ENCODE measurements at places on chromosomes 13 and 19.
A peak's percentile ranks its signal among the peaks of the same experiment; 100 is the strongest.

GRCh38 chr13:75934889-75935288, 298.8 kb downstream of the LMO7 start:
- DNase-seq, result no peak

GRCh38 chr19:45883881-45884681, 1.9 kb downstream of the IRF2BP1 start:
- no peak for DNase-seq

GRCh38 chr13:53622456-53622855, 593.8 kb downstream of the OLFM4 start:
- DNase-seq, result no peak

DNA sequence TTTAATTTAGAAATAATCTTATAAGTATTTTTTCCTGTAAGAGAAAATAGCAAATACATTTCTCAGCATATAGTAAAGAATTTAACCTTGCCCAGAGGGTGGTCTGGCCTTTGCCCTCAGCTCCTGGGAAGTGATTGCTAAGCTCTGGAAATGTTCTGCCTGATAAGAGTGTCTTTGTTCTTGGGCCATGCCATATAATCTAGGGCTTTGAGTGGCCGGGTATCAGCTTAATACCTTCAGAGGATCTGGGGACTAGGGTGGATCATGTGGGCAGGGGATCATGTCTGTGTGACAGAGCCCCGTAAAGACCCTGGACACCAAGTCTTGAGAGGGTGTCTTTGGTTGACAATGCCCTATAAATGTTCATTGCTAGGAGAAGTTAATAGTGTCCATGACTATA, 1032.4 kb upstream of the MIR17HG start:
- no peak for DNase-seq

- no peak for DNase-seq
Observed at GRCh38 chr19:55068950-55069864, 6.3 kb upstream of the RDH13 start.

- peak; percentile 64 for DNase-seq
Observed at GRCh38 chr19:1025960-1026782, at the start of gene CNN2. TSS of gene CNN2 (plus strand) at chr19:1026608. CDS start at chr19:1026662, 54 bp downstream.

DNA sequence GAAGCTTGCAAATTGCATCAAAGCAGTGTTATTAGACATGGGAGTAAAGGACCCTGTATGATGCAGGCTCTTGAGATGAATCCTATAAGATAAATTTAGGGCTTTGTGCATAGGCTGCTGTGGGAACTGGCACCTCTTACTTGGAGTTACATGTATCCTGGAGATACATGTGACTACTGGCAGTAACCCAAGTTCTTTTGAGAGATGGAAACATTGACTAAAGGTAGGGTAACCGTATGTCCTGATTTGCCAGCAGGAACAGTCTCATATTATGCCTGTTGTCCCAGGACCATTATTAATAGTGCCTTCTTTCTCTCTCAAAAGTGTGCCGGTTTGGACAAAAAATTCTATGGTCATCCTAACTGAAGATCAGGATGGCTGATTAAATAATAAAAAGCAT, 195.4 kb downstream of the LACC1 start:
- no peak for DNase-seq

DNA sequence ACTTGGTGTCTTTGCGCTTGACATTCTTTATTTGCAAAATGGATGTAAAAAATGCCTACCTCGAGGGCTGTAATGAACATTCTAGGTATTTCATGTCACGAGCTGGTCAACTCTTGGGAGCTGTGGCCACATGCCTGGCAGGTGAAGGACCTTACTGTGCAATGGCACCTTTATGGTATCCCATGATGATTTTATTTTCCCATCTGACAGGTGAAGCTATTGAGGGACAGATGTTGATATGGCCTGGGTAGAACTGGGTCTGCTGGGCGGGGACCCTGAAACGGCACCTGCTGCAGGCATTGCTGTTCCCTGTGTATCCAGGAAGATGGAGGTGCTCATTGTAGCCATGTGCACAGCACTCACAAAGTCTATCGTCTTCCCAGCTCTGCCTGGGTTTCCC, 332.2 kb downstream of the TEX29 start:
- DNase-seq, result no peak

- no peak for DNase-seq
Observed at GRCh38 chr13:67619995-67620380, 389.9 kb upstream of the PCDH9 start.

GRCh38 chr13:84821261-84821660, 939.0 kb upstream of the SLITRK1 start:
- DNase-seq, result no peak

DNA sequence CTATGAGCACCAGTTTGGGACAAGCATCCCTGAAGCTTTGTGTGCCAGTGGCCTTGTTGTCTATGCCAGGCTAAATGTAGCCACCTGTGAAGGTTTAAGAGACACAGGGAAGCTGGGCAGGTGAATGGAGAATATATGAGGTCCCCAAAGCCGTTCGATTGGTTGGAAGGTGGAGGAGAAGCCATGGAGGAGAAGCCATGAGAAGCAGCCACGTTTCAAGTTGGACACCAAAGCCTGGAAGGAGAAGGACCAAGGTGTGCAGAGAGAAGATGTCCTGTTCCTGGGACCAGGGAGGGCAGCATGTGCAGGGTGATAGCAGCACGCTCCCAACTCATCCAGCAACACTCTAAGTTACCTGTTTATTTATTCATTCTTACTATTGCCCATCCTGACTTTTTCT, 432.3 kb upstream of the TSHZ3 start:
- no peak for DNase-seq

GRCh38 chr19:35279985-35280821, 2.1 kb upstream of the HAMP start:
- no peak for DNase-seq

GRCh38 chr19:46963093-46963734, 56.4 kb upstream of the NPAS1 start:
- DNase-seq, result peak; percentile 64

GRCh38 chr13:110242615-110243014, 64.3 kb downstream of the COL4A1 start:
- no peak for DNase-seq

GRCh38 chr19:3788996-3789778, 3.0 kb upstream of the MATK start:
- DNase-seq, result no peak

GRCh38 chr13:22740264-22740663, 440.5 kb upstream of the SGCG start:
- DNase-seq, result no peak

DNA sequence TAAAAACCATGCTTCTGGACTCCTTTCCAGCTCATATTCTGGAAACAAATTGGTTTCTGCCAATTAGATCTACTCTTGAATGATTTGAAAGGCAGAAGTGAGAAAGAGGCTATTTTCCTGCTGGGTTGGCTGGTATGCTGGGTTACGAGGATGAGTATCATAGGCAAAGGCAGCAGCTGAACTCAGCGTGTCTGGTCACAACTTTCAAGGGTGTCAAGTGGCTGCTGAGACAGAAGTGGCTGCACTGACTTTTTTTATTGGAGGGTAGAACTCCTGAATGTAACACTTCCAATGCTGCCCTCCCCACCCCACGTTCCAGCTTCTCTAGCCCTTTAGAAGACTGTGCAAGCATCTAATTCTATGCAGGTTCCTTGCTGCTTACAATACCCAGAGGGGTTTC, 8.3 kb upstream of the DZIP1 start:
- no peak for DNase-seq

DNA sequence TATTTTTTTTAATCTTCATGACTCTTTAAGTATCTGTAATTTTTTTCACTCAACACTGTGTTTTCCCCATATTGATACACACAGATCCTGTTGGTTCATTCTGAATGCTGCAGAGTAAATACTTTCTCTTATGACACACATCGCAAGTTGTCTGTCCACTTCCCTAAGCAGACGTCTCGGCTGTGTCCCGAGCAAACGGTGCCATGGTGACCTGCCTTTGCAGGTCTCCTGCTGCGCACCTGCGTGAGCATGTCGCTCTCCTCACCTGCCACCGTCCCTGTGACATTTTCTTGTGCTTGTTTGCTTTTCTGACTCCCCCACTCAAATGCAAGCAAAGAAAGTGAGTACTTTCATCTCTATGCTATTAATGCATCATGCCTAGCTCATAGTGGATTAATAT, 57.8 kb downstream of the CCDC70 start:
- DNase-seq, result no peak

DNA sequence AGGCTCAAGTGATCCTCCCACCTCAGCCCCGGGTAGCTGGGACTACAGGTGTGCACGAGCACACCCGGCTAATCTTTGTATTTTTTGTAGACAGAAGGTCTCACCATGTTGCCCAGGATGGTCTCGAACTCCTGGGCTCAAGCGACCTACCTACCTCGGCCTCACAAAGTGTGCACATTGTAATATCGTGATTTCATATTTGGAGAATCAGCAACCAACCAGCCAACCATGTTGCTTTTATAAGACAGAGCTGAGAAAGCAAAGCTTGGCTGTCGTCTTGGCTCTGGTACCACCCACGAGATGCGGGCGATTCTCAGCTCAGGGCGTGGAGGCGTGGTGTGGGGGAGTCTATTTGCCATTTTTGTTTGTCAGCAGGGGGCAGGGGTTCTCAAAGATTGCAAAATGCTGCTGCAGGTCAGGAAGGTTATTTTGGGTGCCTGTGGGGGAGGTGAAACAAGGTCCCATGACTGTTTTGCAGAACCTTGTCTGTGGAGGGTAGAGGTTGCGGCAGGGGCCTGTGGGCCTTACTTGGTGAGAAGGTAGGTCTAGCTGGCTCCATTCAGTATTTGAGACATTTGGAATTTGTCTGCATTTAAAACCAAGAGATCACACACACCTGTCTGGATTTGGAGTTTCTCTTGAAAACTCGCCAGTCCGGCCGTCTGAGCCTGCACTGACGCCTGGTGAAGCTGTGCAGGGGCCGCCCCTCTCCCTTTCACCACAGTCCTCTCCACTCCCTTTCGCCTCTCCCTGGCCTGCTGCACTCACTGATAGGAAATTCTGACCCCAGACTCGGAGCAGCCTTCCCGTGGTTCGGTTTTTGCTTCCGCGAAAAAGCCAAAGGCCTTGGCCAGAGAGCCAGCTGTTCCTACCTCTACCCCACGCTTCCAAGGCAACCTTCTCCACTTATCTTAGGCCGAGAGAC, 15.4 kb downstream of the TNFAIP8L1 start:
- DNase-seq, result no peak

GRCh38 chr13:29474991-29475390, 120.5 kb downstream of the SLC7A1 start:
- DNase-seq, result no peak

DNA sequence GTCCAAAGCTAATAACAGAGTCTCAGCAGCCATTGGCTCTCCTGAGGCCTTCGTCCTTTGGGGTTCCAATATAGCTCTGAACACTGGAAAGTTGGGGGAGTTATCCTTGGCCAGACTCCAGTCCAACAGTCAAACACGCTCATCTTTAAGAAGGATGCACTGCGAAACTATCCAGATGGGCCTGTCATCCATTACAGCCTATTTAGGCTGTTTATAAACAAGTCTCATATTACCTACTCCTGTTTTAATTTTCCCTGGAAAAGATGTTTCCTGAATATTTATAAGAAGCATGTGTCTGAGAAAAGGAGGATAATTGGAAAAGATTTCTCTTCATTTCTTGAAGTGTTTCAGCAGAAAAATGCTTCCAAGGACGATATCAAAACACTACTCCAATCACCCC, 170.7 kb downstream of the DCT start:
- DNase-seq, result no peak

All from foreskin melanocyte (primary cell).